ENCODE measurements at places on chromosomes 7 and 10.

DNA sequence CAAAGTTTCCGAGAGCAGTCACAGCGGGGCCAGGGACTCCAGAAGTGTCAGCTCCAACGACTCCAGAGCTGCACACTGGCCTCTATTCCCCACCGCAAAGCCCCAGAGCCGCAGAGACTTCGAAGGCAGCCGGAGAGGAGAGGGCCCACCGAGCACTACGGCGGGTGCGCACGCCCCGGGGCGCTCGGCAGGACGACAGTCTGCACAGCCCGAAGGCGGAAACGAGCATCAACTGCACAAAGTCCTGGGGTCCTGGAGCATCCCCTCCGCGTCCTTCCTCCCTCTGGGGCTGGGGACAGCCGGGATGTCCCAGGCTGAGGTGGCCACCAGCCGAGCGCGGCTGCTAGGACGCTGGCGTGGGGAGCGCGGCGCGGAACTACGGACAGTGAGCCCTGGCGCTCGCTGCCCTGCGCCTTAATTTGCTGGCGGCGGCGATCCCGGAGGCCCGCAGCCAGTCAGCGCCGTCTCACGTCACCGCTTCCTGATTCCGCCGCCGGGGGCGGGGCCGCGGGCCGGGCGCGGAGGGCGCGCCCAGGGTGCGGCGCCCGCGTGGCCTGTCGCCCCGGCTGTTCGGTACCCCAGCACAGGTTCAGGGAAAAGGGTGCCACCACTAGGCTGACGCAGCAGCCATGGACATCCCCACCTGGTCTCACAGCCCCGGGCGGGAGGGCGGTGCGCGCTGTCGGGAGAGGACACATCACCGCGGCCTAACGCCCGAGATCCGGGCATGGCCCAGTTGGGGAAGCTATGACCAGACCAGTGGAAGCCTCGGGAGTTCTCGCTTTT lies at the start of gene TBX20:
Gene TBX20, minus strand, starts transcription at position 391 of the 786 bp plus-strand sequence. CDS start 480 bp downstream, outside the sequence.
- DNase-seq = peak; percentile 77

GRCh38 chr7:104106108-104106905 lies 101.5 kb downstream of the ORC5 start:
- DNase-seq = no peak

DNA sequence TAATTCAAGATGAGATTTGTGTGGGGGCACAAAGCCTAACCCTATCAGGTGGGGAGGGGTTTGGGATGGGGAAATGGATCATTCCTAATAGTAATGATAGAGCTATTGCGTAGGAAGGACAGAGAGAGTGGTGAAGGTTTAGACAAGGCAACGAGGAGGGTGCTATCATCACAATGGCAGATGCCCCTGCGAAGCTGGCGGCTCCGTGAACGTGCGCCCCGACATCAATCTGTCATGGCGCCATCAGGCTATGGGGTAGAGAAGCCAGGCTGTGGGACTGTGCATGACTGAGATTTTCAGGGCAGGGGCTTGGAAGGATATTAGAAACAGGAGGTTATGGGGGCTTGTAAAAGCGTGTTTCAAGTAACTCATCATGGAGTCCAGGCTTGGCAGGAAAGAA lies 157.6 kb downstream of the ITGA8 start:
- DNase-seq = no peak

DNA sequence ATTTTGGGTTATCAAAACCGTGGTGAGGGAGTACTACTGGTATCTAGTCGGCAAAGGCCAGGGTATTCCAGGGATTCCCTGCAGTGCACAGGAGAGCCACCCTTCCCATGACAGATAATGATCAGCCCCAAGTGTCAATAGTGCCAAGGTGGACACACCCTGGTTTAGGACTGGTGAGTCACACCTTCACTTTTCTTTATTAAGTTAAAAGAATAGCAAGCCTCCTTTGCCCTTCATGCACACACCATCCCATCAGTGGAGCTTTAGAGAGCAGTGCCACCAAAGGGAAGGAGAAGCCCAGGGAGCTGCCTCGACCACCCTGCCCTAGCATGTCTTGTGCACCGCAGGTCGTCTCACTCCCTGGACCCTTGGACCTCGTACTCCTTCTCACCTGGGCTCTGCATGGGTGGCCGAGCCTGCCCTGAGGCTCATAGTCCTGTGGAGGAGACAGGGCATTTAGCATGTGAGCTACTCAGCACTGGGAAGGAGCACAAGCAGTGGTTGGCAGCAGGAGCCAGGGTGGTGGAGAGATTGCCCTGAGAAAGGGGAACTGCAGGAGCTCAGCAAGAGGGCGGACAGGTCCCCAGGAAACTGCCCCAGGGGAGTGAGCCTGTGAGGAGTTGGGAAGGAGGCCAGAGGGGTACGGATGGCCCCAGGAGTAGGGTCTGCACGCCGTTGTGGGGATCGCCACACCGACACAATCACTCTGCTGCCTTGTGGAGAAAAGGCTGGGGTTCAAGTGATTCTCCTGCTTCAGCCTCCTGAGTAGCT lies 17.4 kb downstream of the UBE2D4 start:
- DNase-seq = no peak

DNA sequence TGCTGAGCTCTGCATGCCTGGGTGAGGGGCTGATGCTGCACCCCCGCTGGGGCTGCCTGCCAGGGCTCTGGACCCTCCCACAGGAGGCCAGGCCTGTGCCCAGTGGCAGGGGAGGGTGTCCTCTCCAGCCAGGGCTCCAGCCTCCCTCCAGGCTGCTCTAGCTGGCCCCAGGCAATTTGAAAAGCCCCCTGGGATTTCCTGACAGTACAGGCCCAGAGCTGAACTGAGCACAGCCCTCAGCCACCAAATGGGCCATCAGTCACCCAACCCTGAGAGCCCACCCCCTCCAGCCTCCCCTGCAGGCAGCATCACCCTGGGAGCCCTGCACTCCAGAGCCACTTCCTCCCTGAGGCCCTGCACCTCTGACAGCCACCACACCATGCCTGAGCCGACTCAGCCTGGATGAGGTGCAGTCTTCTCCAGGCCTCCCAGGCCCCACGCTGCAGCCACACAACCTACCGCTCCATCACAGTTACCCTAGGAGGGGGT lies 101.8 kb upstream of the RET start:
- no peak for DNase-seq

DNA sequence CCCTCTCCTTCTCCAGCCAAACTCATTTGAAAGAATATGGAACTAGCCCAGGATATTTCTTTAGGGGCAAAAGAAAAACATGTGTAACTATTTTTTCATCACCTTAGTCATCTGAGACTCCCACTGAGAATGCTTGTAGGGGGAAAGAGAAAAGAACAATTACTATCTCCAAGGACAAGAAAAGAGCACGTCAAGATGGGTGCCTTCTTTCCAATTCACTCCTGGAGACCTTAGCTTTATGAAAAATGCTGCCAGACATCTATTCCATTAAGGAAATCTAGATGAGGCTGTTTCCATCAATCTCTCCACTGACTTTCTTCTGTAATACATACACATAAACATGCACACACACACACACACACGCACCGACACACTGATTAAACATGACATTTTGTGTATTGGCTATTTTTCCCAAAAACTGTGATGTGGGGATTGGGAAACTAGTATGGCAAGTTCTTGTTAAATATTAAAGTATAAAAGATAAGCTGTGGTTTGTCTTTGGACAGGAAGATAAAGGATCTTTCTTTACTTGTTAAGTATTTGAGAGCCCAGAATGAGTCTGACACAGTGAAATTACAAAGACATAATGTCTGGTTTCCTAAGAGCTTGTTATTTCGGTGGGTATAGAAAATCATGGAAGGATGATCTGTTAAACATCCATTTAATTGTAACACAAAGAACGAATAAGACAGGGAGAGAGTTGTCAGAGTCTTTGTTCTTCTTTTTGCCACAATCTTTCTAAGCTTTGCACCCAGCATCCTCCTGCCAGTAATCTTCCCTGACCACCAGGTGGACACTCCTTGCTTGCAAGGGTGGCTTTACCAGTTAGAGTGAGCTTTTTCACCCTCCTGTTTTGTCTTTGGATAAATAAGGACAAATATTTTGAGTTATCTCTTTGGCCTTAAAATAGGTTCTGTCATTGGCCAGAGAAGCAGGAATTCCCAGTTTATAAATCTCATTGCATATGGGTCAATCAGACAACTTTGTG lies 177.3 kb upstream of the TMEM72 start:
- DNase-seq = no peak

DNA sequence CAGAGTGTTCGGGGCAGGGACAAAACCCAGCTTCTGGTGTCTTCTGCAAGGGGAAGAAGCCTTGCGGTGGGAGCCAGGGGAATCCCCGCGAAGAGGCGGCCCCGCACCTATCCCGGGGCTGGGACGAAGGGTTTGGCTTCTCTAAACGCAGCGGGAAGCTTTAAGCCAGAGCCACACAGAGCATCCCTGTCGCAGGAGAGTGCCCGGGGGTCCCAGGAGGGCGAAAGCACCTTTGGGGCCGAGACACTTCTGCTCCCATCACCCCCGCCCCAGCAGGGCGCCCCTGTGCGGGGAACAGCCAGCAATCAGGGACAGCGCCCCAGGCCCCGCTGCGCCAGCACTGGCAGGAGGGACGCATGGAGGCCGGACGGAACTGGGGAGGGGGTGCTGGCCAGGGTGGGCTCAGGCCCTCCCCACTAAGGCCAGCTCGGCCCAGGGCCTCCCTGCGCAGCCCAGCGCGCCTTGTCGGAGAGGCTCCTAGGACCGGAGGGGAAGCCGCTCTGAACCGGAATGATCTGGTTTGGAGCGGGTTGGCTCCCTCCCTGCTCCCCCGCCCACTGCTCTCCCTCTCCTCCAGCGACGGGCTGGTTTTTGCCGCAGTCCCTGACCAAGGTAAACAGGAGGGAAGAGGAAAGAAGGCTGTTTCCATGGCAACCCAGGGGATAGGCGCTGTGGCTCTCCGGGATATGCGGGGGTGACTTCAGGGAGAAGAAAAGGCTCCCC lies 63.9 kb downstream of the TMEM209 start:
- DNase-seq = peak; percentile 96

Data from ELF-1 (cell line).